Stimulated activated CD4-positive, alpha-beta T cell treated with anti-CD3 and anti-CD28 coated beads, Interleukin-1b, Interleukin-23, amount 100 ng/mL, for 48 hours (primary cell): ENCODE measurements at places on chromosomes 5 and 9.

GRCh38 chr9:94736759-94737158 is 10.3 kb downstream of the AOPEP start:
- no peak for DNase-seq

GRCh38 chr5:69035665-69036064 is 58.1 kb upstream of the SLC30A5 start:
- DNase-seq: no peak

DNA sequence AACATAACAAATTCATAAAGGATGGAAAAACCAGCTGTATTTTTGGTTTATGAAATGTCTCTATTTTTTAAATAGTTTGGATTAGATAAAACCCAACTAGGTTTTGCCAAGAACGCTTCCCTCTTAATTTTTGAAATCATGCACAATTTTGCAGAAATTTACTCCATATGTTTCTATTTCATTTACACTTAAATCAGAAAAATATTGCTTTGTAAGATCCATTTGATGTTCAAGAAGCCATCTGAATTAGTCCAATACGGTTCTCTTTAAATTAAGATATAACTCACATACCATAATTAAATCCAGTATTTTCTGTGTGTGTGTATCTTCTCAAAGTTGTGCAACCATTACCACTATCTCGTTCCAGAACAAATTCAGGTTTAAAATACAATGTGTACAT is 78.6 kb upstream of the FBXL7 start:
- DNase-seq: no peak

GRCh38 chr9:6632516-6633183 is 12.9 kb downstream of the GLDC start:
- DNase-seq: no peak

DNA sequence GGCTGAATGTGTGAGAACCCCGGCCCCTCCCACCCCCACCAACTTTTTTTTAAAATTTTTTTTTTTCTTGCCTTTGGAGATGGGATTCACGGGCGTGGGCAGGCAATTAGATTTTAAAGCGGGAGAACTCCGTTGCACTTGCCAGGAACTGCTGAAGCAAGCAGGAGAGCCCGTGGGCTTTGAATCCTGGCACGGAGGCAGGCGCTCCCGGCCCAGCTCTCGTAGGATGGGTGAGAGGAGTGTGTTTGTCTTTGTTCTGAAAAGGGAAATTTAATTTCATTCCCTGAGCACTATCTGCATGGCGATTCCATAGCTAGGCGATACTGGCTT is 54.3 kb upstream of the BOD1 start:
- no peak for DNase-seq

DNA sequence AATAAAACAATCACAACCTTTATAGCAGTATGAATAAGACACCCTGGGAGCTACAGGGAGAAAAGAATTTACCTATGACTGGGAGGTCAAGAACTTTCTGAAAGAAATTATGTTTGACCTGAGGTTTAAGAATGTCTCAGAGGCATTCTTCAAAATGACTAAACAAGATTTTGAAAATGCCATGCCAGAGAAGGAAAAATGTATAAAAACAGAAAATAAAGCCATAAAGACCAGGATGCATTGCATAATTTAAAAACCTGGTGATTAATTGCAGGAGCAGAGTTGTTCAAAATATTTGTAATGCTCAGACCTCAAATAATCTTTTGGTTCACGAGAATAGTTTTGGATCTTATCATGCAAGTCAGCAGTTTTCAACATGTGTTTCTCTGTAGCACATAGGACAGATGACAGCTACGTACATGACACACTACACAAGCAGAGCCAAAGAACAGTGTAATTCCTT is 954.7 kb upstream of the ARRDC3 start:
- no peak for DNase-seq
